ENCODE measurements at places on chromosomes 1 and 21.
A peak's percentile ranks its signal among the peaks of the same experiment; 100 is the strongest.

- no peak for DNase-seq
Observed at GRCh38 chr1:178578541-178578940, 65.6 kb downstream of the TEX35 start.

GRCh38 chr1:61404597-61405376 is 320.2 kb downstream of the TM2D1 start:
- DNase-seq = no peak

DNA sequence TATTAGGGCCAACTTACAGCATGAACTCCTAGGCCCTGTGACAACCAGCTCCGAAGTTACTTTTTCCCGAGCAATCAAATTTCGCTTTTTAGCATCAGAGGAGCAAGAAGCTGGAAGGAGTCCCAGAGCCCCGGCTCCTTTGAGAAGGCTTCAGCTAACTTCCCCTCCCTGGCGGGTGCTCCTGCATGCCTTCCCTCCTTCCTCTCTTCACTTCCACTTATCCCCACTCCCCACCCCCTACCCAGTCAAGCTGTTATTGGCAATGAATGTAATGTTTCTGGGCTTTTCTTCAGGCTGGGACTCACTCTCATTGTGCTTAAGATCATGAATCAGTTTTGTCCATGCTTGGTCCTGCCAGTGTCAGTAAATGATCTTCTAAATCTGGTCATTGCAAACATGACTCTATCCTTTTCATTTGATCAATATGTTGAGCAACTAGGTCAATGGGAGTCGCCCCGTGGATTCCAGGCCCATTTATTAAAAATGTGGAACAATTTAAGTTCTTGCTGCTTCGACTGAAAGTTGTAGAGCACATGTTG is 94.5 kb upstream of the TSPAN2 start:
- DNase-seq = no peak

GRCh38 chr1:218967836-218968235 is 205.8 kb upstream of the LYPLAL1 start:
- DNase-seq = no peak

GRCh38 chr1:215003686-215004085 is 78.9 kb upstream of the KCNK2 start:
- no peak for DNase-seq

- DNase-seq = peak; percentile 5
Observed at GRCh38 chr1:160750608-160751007, 11.6 kb downstream of the SLAMF7 start.

DNA sequence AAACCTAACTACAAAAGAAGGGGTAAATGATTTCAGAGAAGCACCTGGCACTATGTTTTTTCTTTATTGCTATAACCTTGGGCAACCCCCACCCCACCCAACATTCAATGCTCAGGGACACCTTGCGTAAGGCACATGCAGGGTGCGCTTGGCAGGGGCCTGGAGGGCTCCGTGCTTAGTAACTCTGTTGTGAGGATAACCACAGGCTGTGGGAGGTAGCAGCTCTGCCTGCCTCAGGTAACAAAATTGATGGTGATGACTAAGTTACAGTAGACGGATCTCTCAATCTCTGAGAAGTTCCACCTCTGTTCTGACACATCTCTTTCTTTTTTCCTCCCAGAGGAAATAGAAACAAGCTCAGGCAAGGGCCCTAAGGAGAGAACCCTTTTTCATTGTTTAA is 8.7 kb upstream of the CCN1 start:
- DNase-seq = no peak

- DNase-seq = no peak
Observed at GRCh38 chr21:33550772-33551660, 8.2 kb downstream of the SON start.

GRCh38 chr1:173717238-173717637 is 2.5 kb downstream of the KLHL20 start:
- DNase-seq = no peak

DNA sequence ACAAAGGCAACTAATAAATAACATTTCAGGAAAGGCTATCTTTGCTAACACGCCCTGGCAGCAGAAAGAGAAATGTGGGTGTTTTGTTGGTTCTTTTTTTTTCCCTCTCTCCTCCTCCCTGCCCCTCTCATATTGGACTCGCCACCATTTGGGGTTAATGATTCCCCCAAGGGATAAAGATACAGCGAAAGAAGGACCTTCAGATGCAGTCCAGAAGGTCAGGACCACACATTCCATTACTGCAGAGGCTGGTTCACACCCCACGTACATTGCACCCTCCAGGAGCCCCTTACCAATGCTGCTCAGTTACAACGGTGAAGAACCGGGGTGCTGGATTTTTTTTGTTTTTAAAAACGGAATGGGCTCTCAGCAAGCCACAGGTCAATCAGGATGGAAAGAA is 156.9 kb upstream of the TIAM1 start:
- no peak for DNase-seq

DNA sequence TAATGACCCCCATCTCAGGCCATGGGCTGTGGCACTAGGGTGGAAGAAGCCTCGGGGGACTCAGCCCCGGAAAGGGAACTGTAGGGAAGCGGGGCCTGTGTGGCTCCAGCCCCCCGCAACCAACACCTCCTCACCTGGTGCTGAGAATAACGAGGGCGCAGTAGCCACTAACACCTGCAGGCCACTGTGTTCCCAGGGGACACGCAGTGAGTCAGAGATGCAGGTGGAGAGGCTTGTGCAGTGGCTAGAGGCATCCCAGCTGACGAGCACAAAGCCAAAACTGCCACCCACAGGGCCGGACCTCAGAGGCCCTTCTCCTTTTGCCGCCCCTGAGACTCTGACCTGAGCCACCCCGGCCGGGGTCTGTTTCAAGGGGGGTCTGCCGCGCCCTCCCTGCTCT is 33.5 kb upstream of the CCDC27 start:
- DNase-seq = no peak

DNA sequence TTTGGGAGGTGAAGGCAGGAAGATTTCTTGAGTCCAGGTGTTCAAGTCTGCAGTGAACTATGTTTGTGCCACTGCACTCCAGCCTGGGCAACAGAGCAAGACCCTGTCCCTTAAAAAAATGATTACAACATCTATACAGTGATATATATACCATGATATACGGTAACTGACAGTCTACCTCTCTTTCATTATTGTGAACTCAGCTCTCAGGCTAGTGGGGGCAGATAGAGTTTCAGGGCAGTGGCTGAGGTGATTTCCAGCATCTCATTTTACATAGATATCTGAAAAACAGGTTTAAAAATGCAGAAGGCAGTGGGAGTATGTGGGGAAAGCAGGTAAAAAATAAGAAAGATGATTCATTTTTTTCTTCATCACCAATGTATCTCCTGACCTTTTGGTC is 8.1 kb upstream of the NTNG1 start:
- no peak for DNase-seq

GRCh38 chr1:157111396-157112165 is 12.0 kb upstream of the ETV3L start:
- no peak for DNase-seq

GRCh38 chr1:200372095-200372884 is 37.5 kb downstream of the ZNF281 start:
- peak; percentile 87 for DNase-seq

DNA sequence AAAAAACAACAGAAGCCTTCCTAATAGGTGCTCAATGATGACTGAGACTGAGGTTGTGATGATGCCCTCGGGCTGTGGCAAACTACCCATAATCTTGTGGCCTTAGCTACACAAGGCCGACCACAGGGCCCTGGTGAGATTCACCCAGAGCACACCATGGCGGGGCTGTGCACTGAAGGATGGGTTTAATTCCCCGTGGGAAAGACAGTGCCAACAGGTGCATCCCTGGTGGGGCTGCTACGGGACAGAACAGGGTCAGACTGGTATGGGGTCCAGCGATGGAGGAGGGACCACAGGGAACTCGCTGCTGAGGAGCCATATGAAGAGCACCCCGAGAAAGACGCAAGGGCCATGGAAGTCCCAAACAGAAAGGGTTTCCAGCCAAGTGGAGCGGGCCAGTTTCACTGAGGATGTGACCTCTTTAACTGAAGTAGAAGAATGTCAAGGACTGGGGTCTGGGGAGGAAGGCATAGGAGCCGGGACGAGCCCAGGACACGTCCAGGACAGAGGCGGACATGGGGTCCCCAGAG is 21.3 kb downstream of the PRDM15 start:
- no peak for DNase-seq

- DNase-seq = no peak
Observed at GRCh38 chr1:24323281-24323680, 4.1 kb downstream of the GRHL3 start.

GRCh38 chr21:44952116-44952928 is 12.5 kb downstream of the SLX9 start:
- DNase-seq = no peak

DNA sequence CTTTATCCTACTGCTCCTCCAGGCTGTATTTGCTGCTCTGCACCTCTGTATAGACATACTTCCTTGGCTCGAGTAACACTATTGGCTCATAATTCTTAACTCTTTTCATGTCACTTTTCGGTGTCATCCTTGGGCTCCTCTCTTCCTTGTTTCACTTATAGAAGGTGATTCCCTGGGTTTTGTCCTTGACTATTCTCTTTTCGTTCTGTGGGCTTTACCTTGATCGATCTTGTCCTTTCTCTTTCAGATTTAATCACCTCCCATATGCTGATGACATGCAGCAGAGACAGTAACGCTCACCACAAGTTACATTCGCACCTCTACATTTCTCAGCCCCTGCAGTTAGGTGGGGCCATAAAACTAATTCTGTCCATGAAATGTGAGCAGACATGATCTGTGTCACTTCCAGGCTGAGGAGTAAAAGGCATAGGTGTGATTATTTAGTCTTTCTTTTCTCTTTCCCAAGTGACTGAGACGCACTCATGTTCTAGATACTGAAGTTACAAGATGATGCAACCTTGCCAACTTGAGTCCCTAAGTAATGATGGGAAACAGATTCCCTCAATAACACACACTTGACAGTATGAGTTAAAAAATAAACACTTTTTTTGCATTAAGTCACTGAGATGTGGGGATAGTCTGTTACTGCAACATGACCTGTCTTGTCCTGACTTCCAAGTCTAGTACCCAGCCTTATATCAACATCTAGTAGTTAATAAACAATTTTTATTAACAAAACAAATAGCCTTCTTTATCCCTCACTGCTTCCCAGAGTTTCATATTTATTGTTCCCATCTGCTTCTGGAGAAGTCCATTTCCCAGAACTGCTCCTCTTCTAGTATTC is 49.9 kb upstream of the HAO2 start:
- DNase-seq = no peak

GRCh38 chr1:110088739-110089316 is 18.4 kb upstream of the ALX3 start:
- no peak for DNase-seq

DNA sequence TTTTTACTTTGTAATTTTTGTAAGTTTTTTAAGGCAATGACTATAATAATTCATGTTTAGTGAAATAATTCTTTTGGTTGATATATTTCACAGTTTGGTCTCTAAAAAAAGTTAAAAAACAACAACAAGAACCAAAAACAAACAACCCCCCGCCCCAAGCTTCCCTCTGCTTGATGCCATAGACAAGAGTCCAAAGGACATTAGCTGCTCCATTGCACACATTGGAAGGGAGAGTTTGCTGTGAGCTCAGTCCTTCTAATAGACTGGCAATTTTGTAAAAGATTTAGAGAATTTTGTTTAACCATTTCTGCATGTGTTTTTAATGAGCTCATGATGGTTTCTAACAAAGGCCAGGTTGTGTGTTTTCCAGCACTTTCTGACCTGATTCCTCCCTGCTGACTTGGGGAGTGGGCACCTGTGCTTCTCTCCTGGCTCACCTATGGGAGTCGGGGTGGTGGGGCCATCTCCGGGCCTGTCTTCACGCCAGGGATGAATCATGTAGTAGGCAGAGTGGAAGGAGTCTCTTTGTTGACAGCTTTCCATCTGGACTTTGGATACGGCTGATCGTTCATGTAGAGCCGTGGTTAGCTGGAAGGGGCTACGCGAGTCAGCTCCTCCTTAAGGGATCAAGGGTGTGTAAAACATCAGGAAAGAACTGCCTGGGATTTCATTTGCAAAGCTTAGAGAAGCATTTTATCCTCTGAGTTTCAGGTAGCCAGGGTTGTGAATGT is 14.1 kb downstream of the ZBTB18 start:
- no peak for DNase-seq

DNA sequence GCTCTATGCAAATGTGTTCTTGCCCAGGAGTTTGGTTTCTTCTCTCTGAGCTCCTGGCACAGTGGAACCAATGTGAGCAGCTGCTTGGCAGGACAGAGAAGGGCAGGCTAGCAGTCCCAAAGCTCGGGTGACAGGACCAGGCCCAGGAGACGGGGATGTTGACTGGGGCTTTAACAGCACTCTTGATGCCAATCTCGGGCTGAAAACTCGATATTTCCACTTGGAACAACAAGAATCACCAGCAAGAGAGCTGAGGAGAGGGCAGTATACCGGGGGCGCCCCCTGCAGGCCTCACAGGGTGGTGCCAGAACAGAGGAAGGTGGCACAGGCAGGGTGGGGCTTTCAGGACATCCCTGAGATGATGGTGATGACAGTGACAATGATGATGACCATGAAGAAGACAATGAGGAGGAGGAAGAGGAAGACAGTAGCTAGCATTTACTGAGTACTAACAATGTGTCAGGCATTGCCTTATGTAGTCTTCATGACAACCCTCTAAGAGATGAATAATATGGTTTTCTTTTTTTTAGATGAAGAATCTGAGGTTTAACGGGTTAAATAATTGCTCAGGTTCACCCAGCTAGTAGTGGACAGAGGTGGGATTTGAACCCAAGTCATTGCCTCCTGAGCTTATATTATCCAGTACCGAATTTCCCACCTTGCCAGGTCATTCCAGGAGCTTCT is 2.7 kb upstream of the KCNJ9 start:
- DNase-seq = peak; percentile 50

DNA sequence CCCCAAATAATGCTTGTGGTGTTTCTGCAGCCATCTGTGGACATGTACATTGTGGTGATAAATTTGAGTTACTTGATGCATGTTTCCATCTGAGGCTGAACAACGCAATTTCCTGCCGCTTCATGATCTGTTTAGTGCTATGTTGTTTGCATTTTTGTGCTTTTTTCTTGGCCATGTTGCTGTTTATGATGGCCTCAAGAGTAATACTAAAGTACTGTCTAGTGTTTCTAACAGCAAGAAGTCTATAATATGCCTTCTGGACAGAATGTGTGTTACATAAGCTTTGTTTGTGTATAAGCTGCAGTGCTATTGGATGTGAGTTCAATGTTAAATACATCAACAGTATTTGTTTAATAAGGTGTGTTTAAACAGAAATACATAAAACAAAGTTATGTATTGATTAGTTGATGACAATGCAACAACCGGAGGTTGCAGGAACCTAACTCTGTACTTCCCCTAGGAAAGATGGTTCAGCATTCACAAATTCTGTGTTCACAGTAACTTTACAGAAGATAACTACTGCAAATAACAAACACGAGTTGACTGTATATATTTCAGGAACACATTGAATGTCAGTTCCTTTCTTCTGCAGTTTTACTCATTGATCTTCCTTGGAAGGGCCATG is 114.8 kb upstream of the USP24 start:
- no peak for DNase-seq

GRCh38 chr21:26550326-26550725 is 22.8 kb downstream of the CYYR1 start:
- no peak for DNase-seq

DNA sequence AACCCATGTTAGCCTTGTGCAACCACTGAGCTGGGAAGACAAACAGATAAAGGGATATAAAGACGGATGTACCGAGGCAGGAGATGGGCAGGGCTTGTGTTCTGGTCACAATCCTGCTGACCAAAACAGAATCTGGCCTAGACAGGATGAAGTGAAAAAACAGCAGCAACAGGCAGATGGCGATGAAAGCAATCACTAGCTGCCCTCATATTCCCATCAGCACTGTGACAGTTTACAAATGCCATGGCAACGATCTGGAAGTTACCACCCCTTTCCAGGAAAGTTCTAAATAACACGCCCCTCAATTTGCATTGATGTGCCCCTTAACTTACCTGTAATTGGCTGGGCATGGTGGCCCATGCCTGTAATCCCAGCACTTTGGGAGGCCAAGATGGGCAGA is 40.6 kb upstream of the CD46 start:
- no peak for DNase-seq

Measured in inflammatory macrophage treated with lipopolysaccharide for 1 hour (primary cell).